ENCODE measurements at places on chromosomes 6 and 20.

DNA sequence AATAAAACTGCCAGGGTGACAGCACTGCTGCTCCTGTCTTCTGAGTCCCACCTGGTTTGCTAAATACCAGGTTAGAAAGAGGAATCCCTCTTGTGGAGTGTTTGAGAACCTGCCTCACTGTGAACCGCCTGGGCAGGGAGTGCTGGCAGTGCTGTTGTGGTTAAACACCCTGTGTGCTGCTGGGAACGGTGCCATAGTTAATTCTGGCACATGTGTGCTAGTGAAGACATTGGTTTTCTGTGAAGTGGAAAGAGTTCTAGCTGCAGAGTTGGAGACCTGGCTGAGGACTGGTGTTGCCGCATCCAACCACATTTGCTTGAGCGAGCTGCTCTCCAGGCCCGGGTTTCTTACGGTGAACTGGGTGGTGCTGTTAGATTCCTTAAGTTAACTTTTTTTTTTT is 72.7 kb downstream of the IGF2R start:
- DNase-seq: peak; percentile 71

DNA sequence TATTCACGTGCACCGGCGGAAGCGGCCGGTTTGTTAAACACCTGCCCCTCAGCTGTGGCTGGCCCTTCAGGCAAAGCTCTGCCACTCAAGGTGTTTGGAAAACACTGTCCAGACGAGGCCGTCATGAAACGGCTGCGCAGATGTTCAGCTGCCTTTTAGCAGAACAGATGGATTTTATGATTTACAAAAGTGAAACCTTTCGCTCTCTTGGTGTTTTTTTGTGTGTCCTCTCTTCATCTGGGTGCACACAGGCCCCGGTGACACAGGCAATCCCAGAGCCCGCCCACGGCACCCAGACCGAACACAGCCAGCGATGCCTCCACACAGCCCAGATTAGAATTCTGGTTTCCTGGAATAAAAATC is 397.0 kb downstream of the SMOC2 start:
- DNase-seq: no peak

DNA sequence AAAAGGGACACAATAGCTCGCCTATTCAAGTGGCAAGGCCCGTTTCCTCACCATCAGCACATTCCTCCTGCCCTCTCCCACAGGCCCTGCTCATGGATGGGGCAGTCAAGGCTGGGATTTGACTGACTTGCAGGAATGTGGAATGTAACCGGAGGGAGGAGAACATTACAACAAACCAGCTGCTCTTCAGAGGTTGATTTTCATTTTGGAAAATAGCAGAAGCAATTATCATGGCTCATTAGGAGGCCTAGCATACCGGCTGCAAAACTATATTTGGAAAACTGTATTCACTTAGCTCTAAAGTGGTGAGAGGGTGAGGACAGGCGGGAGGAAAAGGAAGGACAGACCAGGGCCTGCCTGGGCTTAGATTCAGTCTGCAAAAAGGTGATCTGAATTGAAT is 283.7 kb downstream of the CD83 start:
- DNase-seq: no peak

DNA sequence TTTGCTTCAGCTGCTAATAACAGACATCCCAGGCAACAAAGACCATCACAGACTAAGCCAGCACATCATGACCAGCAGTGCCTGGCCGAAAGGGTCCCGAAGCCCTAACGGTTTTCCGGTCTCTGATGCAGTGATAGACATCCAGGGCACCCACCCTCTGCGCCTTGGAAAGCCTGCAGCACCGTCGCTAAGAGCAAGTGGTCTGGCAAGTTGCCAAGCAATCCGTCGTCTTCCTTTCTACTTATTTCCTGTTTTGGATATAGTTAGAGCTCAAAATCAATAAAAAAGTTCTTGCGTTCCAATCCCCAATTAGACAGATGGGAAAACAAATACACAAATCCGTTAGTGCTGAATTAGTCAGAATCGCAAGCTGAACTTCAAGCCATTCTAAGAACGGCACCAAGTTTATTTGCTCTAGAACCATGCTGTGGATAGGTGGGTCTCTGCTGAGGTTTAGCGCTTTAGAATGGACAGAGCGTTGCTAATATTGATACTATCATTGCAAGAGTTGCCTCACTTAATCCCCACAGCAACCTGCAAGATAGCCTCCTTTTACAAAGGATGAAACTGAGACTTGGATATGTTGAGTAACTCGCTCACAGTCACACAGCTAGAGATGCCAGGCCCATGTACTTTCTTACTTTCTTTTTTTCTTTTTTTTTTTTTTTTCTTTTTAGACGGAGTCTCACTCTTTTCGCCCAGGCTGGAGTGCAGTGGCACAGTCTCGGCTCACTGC is 163.3 kb upstream of the SNX9 start:
- no peak for DNase-seq

DNA sequence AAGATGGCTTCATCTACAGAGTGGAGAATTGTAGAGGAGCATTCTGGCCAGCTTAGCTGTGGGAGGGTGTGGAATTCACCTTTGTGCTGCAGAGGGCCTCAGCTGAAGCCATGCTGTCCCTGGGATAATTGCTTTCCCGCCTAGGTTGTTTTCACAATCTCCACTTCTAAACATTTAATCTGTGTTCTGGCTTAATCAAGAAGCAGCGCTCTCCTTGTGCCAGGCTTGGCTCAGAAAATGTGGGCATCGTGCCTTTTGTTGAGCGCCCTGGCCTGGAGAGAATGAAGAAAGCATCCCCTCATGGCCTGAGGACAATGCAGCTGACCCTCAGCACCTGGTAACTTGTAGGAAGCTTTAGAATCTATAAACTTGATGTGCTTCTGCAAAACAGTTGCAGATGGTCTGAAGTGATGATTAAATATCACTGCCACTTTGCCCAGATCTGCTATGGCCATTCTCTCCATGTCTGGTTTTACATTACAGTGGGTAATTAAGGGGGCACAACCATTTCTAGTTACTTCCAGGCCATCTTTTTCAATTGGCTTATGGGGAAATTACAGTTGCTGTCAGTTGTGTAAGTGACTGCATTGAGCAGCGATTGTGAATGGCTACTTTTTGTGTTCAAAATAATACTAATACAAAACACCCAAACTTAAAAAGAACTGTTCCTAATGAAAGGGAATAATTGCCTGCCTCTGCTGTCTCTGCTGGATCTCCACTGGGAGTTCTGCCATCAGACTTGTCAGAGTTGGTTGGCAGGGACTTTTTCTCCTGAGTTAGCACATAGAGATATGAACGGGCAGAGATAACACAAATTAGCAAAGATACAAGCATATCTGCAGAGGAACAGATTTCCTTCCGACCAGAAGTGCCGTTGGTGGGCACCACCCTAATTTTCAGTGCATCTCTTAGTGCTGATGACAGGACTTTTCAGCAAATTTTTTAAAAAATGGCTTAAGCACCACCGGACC is 18.4 kb downstream of the CTNNBL1 start:
- no peak for DNase-seq

GRCh38 chr6:1590580-1590979 is 19.1 kb upstream of the FOXC1 start:
- no peak for DNase-seq

- DNase-seq: no peak
Measured at GRCh38 chr6:159754959-159755914, 6.6 kb upstream of the ACAT2 start.

- no peak for DNase-seq
Measured at GRCh38 chr20:50409495-50409894, 100.7 kb upstream of the PTPN1 start.

- no peak for DNase-seq
Measured at GRCh38 chr6:42017021-42017643, 33.2 kb upstream of the TAF8 start.

DNA sequence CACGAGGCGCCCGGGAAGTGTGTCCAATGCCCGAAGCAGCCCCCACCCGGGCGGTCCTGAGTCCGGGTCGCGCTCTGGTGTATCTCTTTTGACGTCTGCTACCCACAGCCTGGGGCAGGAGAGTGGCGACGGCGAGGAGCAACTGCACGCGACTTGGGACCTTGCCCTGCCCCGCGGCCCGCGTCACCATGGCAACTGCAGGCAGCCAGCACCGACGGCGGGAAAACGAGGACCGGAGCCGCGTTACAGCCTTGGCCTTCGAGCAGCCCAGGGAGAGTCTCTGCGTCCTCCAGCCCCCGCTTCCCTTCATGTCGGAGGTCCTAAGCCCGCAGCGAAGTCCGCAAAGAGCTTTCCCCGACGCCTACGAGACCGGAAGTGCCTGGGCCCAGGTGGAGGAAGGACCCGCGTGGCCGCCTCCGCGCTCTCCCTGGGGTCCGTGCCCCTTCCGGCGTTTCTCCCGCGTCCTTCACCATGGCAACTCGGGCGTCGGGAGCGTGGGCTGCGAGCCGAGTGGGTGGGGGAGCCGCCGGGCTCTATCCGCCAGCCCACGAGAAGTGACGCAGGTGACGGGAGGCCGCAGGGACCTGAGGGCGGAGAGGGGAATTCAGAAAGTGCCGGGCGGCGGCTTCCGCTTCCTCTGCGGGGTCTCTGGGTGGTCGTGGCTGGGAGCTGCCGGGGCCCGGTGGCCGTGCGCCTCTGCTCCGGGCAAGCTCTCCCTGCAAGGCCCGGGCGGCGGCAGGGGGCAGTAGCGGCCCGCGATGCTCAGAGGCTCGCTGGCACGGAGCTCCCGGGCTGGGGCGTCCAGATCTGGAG is 88.6 kb upstream of the TGM3 start:
- no peak for DNase-seq

GRCh38 chr20:54479138-54479906 is 3.9 kb downstream of the DOK5 start:
- no peak for DNase-seq

- DNase-seq: no peak
Measured at GRCh38 chr6:33604941-33605854, 15.9 kb upstream of the ITPR3 start.

DNA sequence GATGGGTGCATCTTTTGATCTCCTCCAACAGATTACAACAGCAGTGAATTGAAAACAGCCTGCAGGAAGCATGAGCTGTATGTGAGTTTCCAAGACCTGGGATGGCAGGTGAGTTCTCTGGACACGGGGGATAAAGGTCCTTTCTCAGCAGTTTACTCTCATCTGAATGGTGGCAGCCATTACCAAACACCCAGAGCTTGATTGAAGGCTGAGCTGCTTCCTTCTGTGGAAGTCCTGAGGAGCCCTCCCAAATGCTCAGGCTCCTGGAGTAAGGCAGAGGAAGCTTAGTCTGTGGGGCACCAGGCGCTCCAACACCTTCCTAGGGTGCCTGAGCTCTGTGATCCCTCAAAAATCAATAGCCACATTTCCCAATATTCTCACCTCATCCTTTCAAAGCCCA is 31.5 kb downstream of the TXNDC5 start:
- no peak for DNase-seq

GRCh38 chr6:113211170-113211569 is 646.0 kb upstream of the MARCKS start:
- DNase-seq: no peak

- no peak for DNase-seq
Measured at GRCh38 chr20:31516651-31517050, 2.4 kb downstream of the HM13 start.

- no peak for DNase-seq
Measured at GRCh38 chr6:70846207-70846835, 110.5 kb downstream of the B3GAT2 start.

- DNase-seq: no peak
Measured at GRCh38 chr6:21005816-21006570, 471.7 kb downstream of the CDKAL1 start.

- DNase-seq: no peak
Measured at GRCh38 chr20:33709905-33710541, 10.1 kb downstream of the PXMP4 start.

DNA sequence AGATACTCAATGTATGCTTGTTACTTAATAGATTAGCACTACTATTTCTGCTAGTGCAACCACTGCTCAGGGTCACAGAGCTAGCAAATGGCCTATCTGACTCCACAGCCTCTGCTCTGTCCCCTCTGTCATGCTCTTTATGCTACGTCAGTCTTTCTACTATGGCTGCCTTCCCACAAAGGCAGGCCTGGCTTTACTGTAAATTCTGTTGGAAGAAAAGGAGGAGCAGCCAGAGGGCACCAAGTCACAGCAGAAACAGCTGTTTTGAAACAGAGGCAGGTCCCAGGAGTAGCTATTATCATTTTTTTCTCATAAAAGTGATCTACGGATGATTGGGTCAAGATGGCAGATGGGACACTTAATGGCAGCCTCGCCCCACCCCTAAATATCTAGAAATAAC is 10.0 kb upstream of the ELMO2 start:
- DNase-seq: no peak

GRCh38 chr20:36826554-36827244 is 49.2 kb upstream of the TLDC2 start:
- no peak for DNase-seq

DNA sequence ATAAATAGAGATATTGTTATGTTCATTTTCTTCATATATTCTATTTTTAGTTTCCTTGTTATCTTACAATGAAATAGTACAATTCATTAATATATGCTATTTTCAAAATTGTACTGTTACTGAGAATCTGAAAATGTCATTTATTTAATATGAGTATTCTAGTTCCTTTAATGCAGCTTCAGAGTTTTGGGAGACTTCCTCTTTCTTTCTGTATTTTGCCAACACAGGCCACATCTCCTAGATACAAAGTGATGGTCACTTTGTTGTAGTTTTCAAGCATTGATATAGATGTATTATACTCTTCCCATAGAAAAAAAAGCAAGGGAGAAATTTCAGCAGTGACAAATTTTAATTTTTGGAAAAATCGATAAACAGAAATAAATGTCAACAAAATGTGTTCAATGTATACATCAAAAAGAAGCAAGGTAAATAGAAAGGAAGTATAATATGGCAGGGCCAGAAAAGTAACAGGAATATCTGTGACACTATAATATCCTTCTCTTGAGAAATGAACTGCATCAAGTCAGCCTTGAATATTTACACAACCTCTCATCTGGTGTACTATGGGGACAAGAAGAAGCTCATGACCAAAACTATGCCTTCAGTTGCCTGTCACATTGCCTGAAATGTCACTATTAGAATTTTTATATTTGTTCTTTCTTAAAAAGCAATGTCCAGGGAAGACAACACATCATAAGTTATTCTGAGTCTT is 396.0 kb downstream of the TBC1D32 start:
- DNase-seq: no peak

DNA sequence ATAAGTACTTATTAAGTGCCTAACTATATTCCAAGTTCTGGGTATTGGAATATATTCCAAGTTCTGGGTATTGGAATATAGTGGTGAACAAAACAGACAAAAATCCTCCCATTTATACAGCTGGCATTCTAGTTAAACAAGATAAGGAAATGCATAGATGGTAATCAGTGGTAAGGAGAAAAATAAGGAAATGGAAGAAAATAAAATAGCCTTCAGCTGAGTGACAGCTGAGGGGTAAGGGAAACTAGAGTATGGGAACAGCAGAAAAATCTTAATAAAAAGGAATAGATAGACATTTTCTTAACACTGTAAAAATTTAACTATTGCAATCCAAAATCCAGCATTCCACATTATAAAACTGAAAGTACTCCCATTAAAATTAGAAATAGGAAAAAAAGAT is 17.2 kb upstream of the WFDC10A start:
- no peak for DNase-seq

- DNase-seq: no peak
Measured at GRCh38 chr6:35049156-35049735, 91.9 kb downstream of the TCP11 start.

DNA sequence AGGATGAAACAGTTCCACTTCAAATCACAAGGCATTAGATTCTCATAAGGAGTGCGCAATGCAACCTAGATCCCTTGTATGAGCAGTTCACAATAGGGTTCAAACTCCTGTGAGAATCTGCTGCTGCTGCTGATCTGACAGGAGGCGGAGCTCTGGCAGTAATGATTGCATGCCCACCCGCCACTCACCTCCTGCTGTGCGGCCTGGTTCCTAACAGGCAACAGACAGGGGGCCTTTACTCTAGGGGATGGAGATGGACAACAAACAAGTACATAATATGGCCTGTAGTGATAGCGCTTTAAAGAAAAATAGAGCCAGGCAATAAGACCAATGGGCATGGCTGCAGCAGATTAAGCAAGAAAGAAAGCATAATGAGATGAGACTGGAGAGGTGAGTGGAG is 2.7 kb upstream of the TBC1D22B start:
- no peak for DNase-seq
